ENCODE measurements at places on chromosomes 4 and X. TPM values are rescaled to one million over a fixed set of nuclear protein-coding genes. Genes with fewer than 3 reads are reported as not detected.

DNA sequence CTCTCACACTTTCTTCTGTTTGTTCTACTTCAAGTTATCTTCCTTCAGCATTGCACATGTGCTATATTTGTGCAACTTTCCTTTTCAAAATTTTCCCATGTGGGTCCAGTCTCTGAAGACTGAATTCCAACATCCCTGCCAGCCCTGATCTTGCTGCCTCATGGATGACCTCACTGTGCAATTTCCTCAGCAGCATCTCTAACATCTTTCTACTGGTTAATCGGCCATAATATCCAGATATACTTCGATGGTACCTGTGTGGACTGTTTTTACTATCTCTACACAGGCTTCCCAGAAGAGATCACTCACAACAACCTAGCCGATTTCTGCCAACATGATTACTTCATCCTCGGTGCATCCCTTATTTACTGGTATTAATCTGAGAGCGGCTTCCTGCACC lies 41.5 kb downstream of the GPM6A start:
- H3K27ac ChIP-seq: no peak overlapping the region
- no peaks in the 10 kb centered on the region for H3K36me3 ChIP-seq
- no peaks in the 10 kb centered on the region for H3K27me3 ChIP-seq
- no peaks in the 10 kb centered on the region for H3K4me1 ChIP-seq
- H3K4me3 ChIP-seq: no peak overlapping the region
- DNase-seq: no peak

TMPRSS11B gene
- not detected for total RNA-seq

DNA sequence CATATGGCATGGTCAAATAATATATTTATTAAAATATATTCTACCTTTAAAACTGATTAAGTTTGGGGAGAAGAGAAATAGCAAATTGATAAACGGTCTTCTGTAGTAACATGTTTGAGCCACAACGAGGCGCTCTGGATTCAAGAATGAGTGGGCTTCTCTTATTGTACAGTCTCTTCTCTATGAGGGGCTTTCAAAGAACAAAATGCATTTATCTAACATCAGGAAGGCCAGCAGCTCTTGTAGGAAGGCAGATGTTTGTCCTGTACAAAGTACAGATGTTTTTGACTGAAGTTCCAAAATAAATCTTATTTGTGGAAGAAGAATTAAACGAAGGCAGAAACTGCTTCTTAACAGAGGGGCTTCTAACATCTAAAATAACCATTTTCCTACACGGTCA lies 153.6 kb downstream of the RASL11B start:
- no peak overlapping the region for H3K4me3 ChIP-seq
- H3K27ac ChIP-seq: no peak overlapping the region
- H3K27me3 ChIP-seq: no peaks in the 10 kb centered on the region
- peaks cover 2% of the 10 kb centered on the region for H3K36me3 ChIP-seq
- peaks cover 22% of the 10 kb centered on the region for H3K4me1 ChIP-seq

SLC6A8 gene
- total RNA-seq: 1.3 TPM

- no peaks in the 10 kb centered on the region for H3K36me3 ChIP-seq
- no peaks in the 10 kb centered on the region for H3K27me3 ChIP-seq
- no peak overlapping the region for H3K27ac ChIP-seq
- no peaks in the 10 kb centered on the region for H3K4me1 ChIP-seq
Measured at GRCh38 chr4:160450876-160451275, 1348.0 kb downstream of the RAPGEF2 start.

DNA sequence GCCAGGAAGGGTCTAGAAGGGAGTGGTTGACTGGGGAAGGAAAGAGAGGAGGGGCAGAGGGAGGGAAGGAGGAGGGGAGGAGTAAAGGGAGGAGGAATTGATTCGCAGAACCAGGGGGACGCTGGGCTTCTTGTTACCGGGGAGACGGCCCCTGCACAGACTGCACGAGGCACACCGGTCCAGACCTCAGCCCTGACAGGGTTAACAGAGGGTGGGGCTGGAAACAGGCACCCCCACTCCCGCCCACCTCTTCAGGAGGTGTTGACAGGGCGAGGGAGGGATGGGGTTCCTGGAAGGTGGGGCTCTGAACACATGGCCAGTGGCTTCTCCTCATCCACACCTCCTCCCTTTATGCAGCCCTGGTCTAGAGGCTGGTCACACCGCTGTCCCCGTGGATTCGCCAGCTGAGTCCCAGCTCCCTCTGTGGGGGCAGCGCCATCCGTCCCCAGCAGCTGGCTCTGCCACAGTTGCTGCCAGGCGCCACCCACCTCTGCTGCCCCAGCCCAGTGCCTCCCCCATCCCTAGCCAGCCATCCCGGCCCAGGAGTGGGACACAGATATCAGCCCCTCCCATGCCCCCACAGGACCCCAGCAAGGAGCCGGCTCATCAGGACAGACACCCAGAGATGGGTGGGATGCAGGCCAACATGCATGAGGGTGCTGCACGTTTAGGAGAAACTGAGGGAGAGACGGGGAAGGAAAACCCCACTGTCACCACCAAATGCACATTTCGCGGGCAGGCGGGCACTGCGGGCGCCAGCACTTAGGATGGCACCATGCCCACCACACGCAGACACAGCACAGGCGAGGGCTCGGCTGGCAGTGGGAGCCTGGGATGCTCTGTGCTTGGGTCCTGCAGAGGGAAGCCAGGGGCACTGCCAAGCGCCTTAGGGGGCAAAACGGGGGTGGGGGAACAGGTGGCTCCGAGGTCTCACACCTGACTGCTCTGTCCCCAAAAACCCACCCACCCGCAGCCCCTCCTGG lies 87.6 kb downstream of the ABLIM2 start:
- DNase-seq: no peak
- H3K4me3 ChIP-seq: no peak overlapping the region
- H3K27me3 ChIP-seq: peaks cover 4% of the 10 kb centered on the region
- H3K4me1 ChIP-seq: no peaks in the 10 kb centered on the region

Data from activated CD4-positive, alpha-beta memory T cell treated with anti-CD3 and anti-CD28 coated beads for 36 hours (primary cell).